ENCODE measurements at places on chromosomes 3 and 15.

- DNase-seq = no peak
Observed at GRCh38 chr15:82958638-82959037, 6.1 kb upstream of the HOMER2 start.

GRCh38 chr15:92747047-92747446 lies 91.5 kb upstream of the FAM174B start:
- DNase-seq = no peak

- no peak for DNase-seq
Observed at GRCh38 chr3:119497820-119498185, 544 bp upstream of the TIMMDC1 start.

DNA sequence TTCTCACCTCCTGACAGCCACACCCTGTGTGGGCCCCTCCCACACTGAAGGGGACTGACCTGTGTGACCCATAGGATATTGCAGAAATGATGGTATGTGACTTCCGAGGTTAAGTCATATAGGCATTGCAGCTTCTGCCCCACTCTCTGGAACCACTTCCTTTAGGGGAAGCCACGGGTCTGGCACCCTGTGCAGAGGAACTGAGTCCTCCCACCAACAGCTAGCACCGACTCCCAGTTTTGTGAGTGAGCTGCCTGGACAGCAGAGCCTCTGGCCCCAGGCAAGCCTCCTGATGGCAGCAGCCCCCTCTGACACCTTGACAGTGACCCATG lies 24.6 kb upstream of the SLC6A6 start:
- DNase-seq = no peak

DNA sequence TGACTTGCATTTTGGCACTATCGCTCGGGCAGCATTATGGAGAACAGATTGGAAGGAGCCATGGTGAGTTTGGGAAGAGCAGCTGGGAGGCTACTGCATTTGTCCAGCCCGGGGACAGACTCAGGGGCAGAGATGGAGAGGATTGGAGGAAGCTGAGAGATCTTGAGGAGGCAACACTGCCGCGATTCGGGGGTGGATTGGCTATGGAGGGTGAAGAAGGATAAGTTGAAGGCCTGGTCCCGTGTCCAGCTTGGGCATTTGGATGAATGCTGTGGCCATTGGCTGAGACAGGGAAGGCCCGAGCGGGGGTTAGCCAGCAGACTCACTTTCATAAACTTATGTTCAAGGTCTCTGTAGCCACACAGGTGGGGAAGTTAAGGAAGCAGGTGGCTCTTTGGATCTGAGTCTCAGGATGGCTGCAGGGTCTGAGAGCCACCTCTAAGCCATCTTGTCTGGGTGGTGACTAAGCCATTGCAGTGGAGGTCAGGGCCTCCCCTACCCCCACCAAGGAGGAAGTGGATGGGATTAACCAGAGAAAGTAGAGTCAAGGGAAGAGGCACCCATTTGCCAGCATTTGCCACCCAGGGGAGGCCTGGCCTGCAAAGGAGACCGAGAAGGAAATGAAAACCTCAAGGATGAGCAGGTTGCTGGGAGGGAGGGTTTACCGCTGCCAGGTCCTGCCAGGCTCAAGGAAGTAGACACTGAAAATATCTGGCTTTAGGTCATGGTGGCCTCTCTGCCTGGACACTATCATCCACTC lies 144.0 kb upstream of the TLE3 start:
- DNase-seq = no peak

DNA sequence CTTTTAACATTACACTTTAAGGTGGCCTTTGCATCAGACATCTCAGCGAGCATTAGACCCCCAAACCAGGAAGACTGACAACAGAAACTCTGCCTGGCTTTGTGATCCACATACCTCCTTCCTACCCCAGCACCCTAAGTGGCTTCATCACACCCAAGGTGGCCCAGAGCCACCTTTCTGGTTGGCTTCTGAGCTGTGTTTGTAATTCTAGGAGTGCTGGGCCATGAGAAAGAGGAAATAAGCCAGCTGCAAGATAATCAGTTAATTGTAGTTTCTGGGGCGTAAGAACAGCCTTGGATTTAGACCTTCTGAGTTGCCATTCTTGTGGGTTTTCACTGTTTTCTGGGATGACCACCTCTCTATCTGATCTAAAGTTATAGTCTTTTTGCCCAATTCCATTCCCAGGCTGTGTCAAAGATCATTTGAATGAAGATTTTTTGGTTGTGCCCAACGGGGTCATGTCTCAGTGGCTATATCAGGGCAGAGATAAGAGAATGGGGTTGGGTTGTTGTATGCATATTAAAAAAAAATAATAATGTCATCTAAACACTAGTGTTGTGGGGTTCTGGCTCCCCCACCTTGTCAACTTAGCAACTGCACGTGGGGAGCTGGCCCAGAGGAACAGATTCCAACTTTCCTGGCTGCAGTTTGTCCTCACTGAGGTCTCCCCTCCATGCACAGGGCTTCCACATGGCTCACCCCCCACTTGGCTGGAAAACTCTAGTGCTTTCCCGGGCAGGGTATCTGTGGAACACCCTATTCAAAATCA lies 234.8 kb upstream of the WNT5A start:
- DNase-seq = no peak
